ENCODE measurements at places on chromosomes 5 and 9. TPM values are rescaled to one million over a fixed set of nuclear protein-coding genes. Genes with fewer than 3 reads are reported as not detected.

The CENPK gene
- 12.4 TPM for total RNA-seq

The YIPF5 gene
- 59.2 TPM for total RNA-seq

The C5orf34 gene
- 4.4 TPM for total RNA-seq

The LCN12 gene
- total RNA-seq = 0.82 TPM

The MPDZ gene
- 86.0 TPM for total RNA-seq

The ZNF879 gene
- total RNA-seq = 5.7 TPM

The FUBP3 gene
- total RNA-seq = 37.4 TPM

The PHF24 gene
- total RNA-seq = 0.31 TPM

The RNF183 gene
- 0.21 TPM for total RNA-seq

The SPATA31E1 gene
- not detected for total RNA-seq

The SHROOM1 gene
- total RNA-seq = 2.9 TPM

The OSMR gene
- 14.7 TPM for total RNA-seq

The PRLR gene
- 2.4 TPM for total RNA-seq

The NME5 gene
- total RNA-seq = 1.4 TPM

The EDIL3 gene
- 11.3 TPM for total RNA-seq

The UGT3A2 gene
- 0.21 TPM for total RNA-seq

The CARD9 gene
- total RNA-seq = 4.3 TPM

The SURF2 gene
- total RNA-seq = 4.1 TPM

The FER gene
- total RNA-seq = 42.6 TPM

The IFNA13 gene
- total RNA-seq = not detected

The DND1 gene
- not detected for total RNA-seq

The IL5 gene
- total RNA-seq = not detected

The TICAM2 gene
- total RNA-seq = 4.0 TPM

The DAB2 gene
- 64.5 TPM for total RNA-seq

Measured in tongue (tissue), 3 donors.